Kasumi-1 (cell line): ENCODE measurements at places on chromosomes 2 and 18.

GRCh38 chr18:7349181-7349837 is 118.4 kb downstream of the LRRC30 start:
- DNase-seq = peak; percentile 11

DNA sequence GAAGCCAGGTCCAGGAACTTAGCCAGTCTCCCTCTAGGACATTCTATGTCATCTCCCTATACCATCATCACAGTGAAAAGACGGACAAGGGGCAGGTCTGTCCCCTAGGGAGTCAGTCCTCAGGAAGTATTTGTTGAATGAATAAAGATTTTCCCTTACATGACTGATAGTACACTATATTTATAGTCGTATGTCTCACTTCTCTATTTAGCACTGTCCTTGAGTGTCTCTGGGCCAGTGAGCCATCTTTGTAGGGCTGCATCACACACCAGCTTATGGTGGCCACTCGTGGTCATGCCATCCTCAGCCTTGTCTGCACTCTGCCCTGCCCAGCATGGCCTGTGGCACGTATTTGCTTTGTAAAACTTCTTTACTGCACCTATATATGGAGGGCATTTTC is 25.8 kb downstream of the PTPN18 start:
- DNase-seq = no peak

DNA sequence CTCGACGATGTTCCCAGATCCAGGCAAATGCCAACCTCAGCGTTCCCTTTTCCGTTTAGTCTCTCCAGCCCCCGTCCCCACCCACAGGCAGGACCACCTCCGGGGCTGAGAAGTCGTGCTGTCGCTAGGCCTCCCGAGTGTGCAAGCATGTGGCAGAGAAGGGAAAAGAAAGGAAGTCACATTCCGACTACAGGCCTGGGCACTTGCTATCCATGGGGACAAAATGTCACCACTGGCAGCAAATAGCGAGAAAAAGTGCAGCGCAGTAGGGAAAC is 420 bp downstream of the PIGN start:
- peak; percentile 28 for DNase-seq

DNA sequence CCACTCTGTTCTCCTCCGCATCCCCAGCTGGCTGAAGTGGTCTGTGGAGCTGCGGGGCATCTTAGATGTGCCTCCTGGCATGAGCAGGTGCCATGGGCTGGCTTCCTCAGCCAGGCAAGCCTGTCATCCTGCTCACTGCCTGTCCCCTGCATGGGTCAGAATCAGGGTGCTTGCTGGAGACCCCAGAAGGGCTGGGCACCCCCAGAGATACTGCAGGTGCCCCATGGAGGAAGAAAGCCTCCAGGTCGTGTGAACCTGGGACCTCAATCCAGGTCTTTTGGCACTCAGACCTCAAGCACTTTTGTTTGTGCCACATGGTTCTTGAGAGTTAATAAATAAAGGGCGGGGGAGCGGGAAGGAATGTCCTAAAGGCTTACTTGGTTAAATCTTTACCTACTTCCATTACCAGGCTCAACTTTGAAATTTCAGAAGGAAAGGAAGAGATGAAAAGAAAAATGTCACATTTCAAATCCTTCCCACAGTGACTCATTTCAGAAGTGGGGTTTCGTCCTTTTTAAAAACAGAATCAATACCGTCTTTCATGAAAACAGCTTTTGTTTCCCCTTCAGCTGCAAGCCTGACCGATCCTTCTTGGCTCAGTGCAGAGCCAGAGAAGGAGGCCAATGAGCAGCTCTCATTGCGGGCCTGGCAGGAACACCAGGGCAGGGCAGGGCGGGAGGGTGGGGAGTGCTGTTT is 69.9 kb downstream of the RHOB start:
- DNase-seq = no peak

GRCh38 chr2:62238236-62238635 is 42.3 kb downstream of the B3GNT2 start:
- no peak for DNase-seq

GRCh38 chr18:69980982-69981804 is 33.5 kb upstream of the CD226 start:
- DNase-seq = no peak

GRCh38 chr2:204051984-204052556 is 115.5 kb downstream of the ICOS start:
- no peak for DNase-seq

GRCh38 chr2:237440819-237441281 is 26.9 kb upstream of the COL6A3 start:
- DNase-seq = no peak

DNA sequence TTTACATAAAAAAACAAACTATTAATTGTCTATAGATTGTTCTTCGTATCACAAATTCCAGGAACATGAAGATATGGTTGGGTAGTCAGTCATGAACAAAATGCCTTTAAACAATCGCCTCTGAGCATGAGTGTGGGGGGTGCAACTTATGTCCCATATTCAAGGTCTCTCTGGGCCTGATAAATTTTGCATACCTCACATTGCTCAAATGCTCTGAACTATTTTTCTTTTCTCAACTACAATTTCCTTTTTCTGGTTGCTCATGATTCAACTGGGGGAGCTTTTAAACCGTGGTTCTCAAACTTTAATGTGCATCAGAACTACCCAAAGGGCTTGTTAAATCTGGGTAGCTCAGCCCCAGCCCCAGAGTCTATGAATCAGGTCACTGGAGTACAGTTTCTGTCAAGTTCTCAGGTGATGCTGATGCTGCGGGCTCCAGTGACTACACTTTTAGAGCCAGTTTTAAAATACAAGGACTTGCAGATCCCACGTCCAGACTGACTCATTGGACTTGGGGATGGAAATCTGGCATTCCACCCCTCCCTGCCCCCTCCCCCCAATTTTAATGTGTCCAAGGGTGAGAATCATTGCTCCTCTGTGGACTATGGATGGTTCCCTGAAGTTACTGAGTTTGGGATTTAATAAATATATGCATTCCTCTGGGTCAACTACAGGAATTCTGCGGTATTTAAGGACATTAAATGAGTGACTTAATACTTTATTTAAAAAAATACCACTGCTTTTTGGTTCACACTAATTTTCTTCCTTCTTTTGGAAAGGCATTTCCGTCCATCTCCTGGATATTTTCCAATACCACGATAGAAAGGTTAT is 1.5 kb upstream of the GPD2 start:
- no peak for DNase-seq

DNA sequence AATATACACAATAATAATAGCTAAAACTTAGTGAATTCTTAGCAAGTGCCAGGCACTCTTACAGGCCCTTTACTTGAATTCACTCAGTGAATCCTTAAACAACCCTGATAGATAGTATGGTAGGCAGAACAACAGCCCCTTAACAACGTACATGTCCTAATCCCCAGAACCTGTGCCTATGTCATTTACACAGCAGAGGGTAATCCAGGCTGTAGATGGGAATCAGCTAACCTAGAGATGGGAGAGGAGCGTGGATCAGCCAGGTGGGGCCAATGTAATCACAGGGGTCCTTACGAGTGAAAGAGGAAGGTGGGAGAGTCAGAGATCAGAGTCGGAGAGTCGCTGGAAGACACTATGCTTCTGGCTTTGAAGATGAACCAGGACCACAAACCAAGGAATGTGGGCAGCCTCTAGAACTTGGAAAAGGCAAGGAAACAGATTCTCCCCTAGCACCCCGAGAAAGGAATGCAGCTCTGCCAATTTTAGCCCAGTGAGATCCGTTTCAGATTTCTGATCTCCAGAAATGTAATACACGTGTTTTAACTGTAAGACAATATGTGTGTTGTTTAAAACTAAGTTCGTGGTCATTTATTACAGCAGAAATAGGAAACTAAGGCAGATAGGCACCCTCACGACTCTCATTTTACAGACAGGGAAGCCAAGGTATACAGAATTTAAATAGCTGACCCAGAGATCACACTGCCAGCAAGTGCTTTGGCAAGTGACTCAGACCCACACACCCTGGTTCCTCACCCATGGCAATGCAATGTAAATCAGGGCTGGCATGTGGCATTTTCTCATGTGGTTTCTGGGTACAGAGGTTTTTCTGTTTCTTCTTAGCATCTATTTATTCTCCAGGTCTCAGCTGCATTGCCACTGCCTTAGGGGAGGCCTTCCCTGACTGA is 68.9 kb downstream of the DOCK10 start:
- DNase-seq = no peak

GRCh38 chr18:12654971-12655370 is 2.9 kb downstream of the SPIRE1 start:
- DNase-seq = no peak

GRCh38 chr2:145044491-145044890 is 524.6 kb upstream of the ZEB2 start:
- no peak for DNase-seq

DNA sequence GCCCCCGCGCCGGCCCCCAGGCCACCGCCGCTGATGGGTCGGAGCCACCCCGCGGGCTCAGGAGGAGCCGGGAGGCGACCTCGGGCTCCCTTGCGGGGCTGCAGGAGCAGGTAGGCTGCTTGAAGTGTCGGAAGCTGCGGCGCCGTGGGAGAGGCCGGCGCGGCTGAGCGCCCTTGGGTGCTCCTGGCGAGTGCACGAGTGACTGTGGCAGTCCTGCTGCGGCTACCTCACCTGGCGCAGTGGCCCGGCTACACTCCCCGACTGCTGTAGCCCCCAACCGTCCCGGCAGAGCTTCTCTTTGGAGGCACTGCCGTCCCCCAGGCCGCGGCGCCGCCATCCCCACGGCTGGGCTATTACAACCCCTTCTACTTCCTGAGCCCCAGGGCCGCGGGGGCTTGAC is 10.0 kb upstream of the LYPD6 start:
- DNase-seq = no peak

DNA sequence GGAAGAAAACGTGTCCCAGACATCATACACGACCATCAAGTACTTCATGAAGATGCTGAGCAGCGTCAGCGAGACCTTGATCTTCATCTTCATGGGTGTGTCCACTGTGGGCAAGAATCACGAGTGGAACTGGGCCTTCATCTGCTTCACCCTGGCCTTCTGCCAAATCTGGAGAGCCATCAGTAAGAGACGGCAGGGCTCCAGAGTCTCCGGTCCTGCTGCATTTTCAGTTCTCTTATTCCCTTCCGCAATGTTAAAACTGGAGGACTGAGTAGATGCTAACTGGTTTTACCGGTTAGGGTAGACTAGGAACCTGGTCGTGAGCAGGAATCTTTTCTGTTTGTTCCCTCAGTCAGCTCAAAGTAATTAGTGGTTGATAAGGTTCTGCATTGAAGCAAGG is 32.3 kb downstream of the SLC9A4 start:
- no peak for DNase-seq

DNA sequence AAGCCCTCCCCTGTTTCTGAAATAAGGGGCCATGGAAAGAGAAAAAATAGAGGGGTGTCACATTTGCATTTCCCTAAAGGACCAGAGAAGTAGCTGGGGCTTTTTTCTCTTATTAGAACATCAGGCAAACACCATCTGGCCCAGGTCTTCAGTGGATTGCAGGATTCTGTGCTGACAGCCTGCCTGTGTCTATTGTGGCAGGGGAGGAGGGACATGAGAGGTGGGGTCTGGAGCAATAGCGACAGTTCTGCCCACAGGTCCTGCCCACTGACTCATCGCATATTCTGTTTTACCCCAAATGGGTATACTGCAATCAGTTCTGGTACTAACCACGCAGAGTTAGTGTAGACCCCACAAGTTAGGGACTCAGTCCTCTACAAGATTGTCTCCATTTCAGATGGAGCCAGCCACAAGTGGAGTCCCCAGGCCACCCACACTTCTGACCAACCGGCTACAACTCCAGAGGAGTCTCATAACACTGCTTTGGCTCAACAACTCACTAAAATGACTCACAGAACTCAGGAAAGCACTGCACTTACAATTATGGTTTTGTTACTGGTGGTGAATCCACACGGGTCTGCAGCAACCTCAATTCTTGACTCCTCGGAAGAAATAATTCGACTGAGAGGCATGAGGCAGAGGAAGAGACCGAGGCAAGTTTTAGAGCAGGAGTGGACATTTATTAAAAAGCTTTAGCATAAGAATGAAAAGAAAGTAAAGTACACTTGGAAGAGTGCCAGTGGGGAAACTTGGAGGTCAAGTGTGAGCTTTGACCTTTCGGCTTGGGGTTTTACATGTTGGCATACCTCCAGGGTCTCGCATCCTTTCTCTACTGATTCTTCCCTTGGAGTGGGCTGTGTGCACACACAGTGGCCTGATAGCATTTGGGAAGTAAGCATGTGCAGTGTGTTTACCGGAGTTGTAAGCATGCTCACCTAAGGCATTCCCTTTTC is 146.4 kb upstream of the SPATS2L start:
- DNase-seq = no peak

DNA sequence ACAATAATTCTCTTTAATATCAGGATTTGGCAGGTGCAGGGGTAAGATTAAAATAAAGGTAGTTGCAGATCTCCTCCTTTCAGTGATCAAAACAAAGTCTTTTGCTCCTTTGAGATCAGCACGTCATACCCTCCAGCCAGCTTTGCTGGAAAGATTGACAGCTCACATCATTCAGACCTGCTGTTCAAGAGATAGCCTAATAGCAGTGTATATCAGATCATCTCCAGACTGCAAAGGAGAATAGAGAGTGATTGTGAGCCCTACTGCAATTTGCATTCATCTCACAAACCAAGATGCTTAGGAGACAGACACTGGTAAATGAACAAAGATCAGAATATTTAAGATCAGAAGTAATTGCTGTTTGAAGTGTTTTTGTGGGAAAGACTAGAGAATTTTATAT is 135.8 kb upstream of the DSEL start:
- DNase-seq = no peak

DNA sequence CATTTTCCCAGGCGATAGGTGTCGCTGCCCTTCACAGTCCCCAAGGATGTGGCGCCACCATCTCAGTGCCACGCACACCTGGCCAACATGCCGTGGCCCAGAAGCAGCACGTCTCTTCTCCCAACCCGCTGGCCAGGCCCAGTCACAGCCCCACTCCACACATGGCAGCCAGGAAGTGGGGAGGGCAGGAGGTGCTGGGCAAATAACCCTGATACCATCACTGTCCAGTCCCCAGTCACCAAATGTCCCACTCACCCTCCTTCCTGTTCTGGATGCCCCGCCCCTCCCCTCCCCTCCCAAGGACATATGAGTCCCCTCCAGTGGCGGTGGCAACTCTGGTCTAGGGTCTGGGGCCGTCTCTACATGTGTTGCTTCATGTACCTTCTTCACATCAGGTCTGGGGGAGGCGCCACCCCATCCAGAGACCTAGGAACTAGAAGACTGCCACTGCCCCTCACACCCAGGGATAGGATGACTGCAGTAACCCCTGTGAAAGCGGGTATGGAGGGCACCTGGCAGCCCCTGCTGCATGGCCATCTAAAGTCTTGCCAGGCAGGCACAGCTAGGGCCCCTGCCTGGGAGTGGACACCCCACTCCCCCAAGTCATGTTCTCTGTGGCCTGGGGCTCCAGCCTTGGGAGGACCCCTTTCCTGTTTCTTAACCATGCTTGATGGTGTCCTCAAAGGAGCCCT is 7.3 kb upstream of the CAPN10 start:
- no peak for DNase-seq
